Effector memory CD8-positive, alpha-beta T cell (primary cell): ENCODE measurements at places on chromosomes 1 and 21.

DNA sequence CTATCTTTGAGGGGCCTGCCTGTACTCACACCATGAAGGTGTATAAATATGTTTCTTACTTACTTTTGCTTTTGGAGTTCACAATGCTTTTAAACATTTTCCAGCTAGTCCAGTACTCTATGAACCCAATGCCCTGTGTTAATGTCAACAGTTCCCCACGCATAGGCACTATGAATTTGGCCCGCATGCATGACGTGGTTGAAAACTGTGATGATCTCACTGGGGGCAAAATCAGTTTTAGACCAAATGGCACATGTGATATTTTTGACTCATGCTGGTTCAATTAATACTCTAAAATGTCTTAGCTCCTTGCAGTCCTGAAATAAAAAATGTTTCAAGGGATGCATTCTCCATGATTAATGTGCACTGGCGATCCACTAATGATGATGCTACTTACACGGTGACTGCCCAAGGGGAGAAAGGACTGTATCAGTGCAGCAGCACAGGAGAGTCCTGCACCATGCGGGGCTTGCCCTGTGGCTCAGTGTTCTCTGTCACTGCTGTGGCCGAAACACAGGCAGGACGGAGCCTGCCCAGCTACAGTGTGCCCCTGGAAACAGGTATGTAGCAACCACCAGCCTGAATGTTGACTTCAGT, 15.7 kb downstream of the FNDC7 start:
- DNase-seq: no peak

GRCh38 chr1:117828201-117828600, 101.2 kb downstream of the GDAP2 start:
- no peak for DNase-seq

DNA sequence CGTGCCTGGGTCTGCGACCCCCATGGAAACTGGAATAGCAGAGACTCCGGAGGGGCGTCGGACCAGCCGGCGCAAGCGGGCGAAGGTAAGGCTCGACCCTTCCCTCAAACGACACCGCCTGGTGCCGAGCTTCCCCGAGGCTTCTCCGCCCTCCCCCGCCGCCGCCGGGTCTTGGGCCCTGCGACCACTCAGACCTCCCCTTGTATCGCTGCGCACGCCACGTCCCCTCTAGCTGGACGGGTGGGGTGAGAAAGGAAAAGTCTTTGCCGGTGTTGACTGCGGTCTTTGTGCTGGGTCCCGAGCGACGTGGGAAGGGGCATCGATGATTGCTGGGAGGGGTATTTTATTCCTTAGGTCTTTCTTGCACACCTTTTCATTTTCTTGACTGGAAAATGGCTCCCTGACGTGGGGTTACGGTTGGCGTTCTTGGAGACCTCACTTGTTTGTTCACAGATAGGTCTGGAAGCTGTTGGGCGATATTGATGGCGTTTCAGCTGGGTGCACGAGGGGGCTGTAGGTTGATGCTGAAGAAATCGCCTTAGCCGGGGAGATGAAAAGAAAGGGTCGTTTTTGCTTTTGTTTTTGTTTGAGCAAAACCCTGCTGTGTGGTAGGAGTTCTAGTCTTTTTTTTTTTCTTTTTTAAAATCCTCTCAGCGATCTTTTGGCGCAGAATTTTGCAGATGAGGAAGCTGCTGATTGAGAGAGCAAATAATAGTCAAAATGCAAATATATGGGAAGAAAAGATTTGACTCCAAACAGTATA, 776 bp downstream of the KDM1A start:
- DNase-seq: peak; percentile 3

- no peak for DNase-seq
Observed at GRCh38 chr1:12180315-12180714, 13.5 kb downstream of the TNFRSF1B start.

DNA sequence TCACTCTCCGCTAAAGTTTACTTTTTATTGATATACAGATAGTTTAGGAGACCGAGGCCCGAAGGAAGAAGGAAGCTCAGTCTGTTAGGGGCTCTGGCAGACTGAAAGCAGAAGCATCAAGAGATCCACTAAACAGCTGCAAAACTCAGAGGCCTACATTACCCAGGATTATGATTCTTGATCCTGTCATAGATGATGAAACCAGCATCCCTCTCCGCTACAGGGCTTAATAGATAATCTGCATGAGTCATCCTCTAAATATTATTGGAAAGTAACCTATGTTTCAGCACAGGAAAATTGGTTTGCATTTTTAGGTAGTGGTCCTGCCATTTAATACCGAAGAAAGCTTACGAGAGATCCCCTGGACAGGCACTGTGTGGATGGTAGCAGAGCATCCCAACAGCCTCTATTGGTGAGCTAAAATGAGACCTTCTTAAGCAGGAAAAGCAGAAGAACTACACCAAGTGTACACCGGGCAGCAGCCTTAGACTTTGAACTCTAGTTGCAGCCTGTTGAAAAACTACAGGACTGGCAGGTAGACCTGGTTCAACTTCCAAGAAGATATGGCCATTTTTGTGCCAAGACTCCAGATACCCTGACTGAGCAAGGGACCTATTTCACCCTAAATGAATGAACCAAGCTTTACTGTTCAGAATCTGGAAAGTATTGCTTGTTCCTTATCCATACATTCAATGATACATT, 6.8 kb downstream of the CASQ2 start:
- DNase-seq: no peak

GRCh38 chr21:43287795-43288755, 119.3 kb downstream of the CRYAA start:
- no peak for DNase-seq

GRCh38 chr1:203621559-203622262, 4.9 kb upstream of the ATP2B4 start:
- no peak for DNase-seq

DNA sequence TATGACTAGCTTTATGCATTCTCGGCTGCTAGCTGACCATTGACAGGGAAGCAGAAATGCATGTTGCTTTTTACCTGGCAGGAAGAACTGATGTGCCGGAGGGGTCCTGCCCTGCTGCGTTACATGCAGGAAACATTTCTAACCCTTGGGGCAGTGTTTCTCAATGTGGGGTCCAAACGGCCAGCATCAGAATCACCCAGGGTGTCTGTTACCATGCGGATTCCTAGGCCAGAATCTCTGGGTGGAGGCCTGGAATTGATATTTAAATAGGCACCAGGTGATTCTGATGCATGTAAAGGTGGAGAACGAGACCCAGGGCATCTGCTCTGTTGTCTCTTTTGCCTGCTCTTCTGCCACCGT, 182.7 kb downstream of the PCP4 start:
- DNase-seq: no peak

DNA sequence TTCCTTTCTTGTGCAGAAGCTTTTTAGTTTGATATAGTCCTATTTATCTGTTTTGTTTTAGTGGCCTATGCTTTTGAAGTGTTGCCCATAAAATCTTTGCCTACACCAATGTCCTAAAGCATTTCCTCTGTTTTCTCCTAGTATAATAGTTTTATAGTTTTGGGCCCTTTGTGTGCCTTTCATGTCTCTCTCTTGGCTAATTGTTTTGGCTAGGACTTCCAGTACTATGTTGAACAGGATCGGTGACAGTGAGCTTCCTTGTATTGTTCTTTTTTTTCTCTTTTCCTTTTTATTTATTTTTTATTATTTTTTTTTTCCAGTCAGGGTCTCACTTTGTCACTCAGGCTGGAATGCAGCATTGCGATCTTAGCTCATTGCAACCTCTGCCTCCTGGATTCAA, 47.0 kb upstream of the WARS2 start:
- DNase-seq: no peak

GRCh38 chr1:115159958-115160357, 70.7 kb upstream of the TSPAN2 start:
- DNase-seq: no peak

DNA sequence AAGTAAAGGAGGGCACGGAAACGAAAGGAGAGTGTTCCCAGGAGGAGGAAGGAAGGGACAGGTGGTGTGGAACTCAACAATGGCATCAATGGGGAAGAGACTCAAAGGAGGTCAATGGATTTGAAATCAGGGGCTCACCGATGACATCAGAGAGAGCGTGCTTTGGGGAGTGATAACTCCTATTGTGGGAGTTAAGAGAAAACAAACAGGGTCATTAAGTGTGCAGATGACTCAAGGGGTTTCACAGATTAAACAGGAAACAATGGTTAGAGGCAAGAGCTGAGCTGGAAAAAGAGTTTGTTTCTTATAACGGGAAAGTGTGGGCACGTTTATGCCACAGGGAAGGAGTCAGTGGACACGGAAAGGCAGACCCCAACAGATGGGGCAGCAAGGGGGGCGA, 629.1 kb downstream of the SMYD3 start:
- no peak for DNase-seq

DNA sequence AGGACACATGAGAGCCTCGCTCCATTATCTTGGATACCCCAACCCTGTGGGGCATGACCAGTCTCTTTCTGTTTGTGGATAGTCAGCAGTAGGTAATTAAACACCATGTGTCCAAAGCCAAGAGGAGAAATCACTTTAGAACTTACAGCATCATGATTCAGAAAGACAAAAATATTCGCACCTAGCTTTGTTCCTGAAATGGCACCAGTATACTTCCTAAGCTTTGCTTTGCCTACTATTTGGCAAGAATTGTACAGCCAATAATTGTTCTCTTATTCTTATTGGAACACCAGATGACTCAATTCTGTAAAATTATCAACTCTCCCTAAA, 24.2 kb downstream of the TNFRSF9 start:
- DNase-seq: no peak

GRCh38 chr1:226686440-226687425, 52.3 kb downstream of the ITPKB start:
- no peak for DNase-seq

DNA sequence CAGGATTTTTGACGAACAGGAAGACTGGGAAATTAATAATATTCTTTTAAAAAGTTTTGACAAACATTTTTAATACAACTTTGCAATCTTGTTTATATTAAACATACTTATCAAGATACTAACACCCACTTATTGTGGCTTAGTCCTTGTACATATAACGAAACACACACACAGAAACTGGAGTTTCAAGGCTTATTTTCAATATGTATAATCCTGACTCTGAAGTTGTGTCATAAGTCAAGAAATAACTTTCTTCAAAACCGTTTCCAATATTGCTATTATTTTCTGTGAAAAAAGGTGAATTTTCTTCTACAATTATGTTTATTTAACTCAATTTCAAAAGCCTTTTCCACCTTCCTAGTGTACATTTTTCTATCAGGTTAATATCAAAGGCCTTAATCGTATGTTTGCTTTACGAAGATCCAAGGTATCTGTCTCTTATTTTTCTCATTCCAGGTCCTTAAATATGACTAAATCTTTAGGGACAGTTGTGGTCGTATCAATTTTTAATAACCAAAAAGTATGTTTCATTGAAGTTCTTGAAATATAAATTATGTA, 1.8 kb downstream of the CDKN2C start:
- no peak for DNase-seq

GRCh38 chr21:42613756-42614155, 39.7 kb upstream of the PDE9A start:
- DNase-seq: no peak

DNA sequence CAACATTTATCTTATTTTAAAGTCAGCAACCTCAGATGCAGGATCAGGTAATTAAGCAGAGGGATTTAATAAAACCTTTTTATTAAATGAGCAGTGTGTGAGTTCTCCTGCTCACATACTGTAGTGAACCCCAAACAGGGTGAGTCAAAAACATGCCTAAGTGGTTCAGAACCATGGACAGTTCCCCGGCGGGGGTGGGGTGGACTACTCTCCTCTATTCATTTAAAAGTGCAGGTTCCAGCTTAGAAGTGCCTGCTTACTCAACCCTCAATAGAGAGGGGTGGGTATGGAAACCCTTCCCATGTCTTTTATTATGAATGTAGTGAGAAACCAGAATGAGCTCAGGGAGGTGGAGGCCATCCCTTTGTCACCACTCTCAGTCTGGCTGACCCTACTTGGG, 397.9 kb downstream of the HHAT start:
- DNase-seq: no peak

DNA sequence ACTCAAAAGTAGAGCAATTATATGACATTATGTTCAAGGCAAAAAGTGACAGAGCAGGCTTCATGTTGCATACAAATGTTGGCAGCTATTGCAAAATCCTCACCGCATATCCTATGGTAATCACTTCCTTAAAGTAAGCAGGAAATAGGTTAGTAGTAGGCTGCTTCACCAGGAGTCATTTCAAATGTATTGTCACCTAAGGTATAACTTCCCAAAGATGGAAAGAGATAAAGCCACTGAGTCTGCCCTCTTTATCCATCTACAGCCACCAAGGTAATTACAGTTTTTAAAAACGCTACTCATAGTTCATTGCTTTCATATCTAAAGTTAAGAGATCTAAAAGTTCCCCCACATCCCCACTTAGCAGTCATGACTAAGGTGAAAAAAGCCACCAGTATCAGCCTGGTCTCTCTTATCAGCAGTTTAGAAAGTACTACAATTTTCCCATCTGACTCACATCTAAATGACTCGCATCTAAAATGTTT, 31.6 kb upstream of the UBE2U start:
- no peak for DNase-seq

- DNase-seq: no peak
Observed at GRCh38 chr21:25582888-25583287, 24.4 kb downstream of the MRPL39 start.

GRCh38 chr1:25702101-25702775, 85.6 kb downstream of the MAN1C1 start:
- DNase-seq: no peak

GRCh38 chr1:229325401-229325800, 17.4 kb downstream of the CCSAP start:
- DNase-seq: no peak

- no peak for DNase-seq
Observed at GRCh38 chr21:38282921-38283320, 26.1 kb downstream of the KCNJ15 start.

DNA sequence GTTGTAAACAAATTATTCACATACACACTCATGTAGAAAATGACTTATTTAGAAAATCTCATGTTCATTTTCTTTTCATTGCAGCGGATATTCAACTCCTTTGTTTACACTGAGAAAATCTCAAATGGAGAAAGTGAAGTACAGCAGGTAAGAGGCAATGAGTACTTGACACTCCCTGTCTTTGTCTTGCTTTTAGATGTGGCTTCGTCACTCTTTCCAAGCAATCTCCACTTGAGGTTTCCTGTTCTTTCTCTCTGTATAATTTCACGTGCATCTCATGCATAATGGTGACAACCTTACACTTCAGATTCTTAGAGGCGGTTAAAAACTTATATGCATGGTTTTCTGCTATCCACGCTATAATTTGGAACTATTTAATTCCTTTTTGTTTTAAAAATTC, 80.6 kb downstream of the CACHD1 start:
- DNase-seq: no peak

DNA sequence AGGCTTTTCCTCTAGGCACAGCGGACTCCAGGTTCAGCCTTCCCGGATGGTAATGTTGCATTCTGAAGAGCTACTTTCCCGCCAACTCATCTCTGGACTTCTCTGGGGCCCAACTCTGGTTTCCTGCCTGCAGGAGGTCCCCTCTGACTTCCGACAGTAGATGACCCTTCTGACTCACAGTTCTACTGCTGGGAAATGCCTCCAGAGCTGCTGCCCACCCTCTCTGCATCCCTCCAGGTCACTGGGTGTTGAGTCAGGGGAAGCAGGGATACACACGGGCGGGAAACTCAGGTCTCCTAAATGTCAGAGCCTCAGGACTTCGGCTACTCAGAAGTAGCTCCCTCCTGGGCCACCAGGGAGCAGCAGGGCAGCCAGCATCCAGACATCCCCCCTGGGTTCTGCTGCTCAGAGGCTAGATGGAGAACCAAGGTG, 2.1 kb upstream of the KIF21B start:
- no peak for DNase-seq

GRCh38 chr1:244796719-244797406, 38.6 kb upstream of the COX20 start:
- peak; percentile 55 for DNase-seq

GRCh38 chr1:170823120-170823519, 112.2 kb upstream of the MROH9 start:
- no peak for DNase-seq
